ENCODE measurements at places on chromosomes 7 and 10.
A peak's percentile ranks its signal among the peaks of the same experiment; 100 is the strongest.

- no peak for DNase-seq
Observed at GRCh38 chr10:62960416-62960815, 144.2 kb upstream of the EGR2 start.

GRCh38 chr10:52348037-52348564, 34.0 kb downstream of the DKK1 start:
- DNase-seq: no peak

GRCh38 chr7:55095672-55096071, 76.9 kb downstream of the EGFR start:
- DNase-seq: no peak

- no peak for DNase-seq
Observed at GRCh38 chr7:1432411-1433082, 26.7 kb downstream of the MICALL2 start.

GRCh38 chr10:49766484-49766883, 4.4 kb upstream of the OGDHL start:
- DNase-seq: no peak

DNA sequence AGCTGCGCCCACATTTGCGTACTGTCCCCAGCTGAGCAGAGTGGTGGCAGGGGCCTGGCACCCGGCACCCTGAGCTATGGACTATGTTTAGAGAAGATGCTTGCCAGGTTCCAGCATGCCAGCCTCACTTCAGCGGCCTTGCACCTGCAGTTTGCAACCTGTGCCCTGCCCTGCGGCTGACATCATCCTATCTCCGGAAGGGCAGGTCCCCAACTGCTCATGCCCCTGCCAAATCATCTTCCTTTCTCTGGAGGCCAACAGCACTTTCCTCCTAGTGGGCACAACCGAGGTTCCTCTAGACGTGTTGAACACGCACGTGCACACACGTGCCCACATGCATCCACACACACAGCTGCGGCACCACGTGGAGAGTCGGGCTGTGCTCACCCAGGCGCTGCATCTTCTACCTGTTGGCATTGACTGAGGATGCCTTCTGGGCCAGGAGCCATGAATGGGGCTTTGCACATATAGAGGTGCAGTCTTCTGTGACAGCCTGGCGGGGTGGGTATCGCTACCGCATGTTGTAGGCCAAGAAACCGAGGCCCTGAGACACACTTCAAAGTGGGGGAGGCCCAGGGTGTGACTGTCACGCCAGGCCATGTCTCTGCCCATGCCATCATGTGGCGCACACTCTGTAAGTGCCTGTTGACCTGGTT, 24.5 kb downstream of the CNPY1 start:
- DNase-seq: peak; percentile 9

- DNase-seq: no peak
Observed at GRCh38 chr10:97596101-97597082, 6.9 kb downstream of the C10orf62 start.

GRCh38 chr7:36567699-36568451, 156.4 kb downstream of the AOAH start:
- DNase-seq: no peak

DNA sequence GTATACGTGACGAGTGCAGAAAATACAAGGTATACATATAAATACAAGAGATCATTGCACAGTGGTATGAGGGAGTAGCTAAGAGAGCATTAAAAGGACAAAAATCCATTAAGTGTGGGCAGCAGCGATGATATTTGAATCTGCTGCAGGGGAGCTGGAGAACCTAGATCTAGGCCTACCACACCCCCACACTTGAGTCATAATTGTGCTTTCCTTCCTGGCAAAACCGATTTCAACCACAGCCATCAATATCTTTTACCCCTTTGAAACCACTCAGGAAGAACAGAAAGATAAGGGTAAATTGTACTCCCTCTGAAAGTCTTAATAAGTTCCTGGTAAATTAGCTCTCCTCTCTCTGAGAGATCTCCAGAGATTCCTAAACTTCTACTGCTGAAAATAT, 345.0 kb downstream of the SORCS1 start:
- no peak for DNase-seq

DNA sequence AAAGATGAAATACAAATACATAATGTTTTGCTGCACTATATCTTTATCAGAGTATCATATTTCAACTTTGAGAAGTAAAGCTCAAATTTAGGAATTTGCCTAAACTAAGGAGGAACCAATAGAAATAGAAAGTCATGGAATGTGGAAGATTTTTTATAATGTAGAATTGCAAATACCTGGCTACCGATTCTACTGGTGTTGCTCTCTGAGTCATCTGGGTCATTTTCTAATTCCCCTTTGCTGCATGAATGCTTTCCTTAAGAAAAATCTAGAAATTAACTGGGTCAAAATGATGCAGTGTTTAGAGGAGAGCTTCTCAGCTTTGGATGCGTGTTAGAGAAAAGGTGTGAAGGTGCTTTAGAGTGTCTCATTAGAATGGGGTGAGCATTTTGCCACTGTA, 568.9 kb upstream of the ANKRD30A start:
- DNase-seq: no peak

DNA sequence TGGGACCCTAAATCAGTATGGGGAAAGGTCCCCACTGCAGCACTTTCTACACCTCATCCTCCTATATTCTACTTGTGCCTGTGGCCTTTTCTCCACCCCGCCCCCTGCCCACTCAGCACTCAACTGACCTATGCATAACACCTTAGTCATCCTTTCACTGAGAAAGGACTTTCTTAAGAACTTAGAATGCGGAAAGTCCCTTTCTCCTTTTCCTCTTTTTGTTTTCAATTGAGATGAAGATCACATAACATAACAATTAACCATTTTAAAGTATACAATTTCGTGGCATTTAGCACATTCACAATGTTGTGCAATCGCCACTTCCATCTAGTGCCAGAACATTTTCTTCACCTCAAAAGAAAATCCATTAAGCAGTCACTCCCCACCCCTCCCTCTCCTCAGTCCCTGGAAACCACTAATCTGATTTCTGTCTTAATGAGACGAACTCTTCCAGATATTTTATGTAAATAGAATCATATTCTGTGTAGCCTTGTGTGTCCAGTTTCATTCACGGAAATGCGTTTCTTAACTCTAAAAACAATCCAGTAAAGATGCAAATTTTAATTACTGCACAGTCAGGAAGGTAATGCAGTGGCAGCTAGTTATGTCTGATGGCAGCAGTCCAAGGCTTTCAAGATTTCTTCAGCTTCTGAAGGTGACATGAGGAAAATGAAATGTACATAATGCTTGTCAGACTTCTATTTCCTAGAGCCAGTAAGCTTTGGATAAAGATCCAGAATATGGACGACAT, 41.7 kb downstream of the FAS start:
- DNase-seq: peak; percentile 24

GRCh38 chr10:90857635-90858460, at the start of gene HTR7:
HTR7 (minus strand) TSS chr10:90858039; CDS start chr10:90857671, 368 bp downstream.
- no peak for DNase-seq

Measured in DMS79 treated with DMSO at 0.1 percent for 48 hours (cell line).